ENCODE measurements at places on chromosomes 7 and 10.

GRCh38 chr10:100826983-100827818 is 81.8 kb downstream of the PAX2 start:
- DNase-seq = peak; percentile 68

- DNase-seq = no peak
These were observed 65.8 kb downstream of the PIP4K2A start for GRCh38 chr10:22648547-22648961.

DNA sequence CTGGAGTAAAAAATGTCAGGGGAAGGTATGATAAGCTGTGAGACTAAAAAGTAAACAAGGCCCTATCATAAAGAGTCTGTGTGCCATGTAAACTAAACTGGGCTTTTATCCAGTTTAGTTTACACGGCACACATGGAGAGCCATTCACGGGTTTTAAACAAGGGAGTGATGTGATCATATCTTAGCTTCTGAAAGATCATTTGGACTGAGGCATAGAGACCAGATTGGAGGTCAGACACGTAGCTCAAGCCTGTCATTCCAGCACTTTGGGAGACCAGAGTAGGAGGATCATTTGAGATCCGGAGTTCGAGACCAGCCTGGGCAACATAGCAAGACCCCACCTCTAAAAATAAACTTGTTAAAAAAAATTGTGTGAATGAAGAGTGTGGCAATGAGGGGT is 50.1 kb downstream of the SKIDA1 start:
- no peak for DNase-seq

GRCh38 chr10:48184224-48184623 is 90.3 kb downstream of the FRMPD2 start:
- no peak for DNase-seq

- no peak for DNase-seq
These were observed 90.5 kb downstream of the PLXNA4 start for GRCh38 chr7:132485600-132486273.
